GM04503 (cell line): ENCODE measurements at places on chromosomes 3 and 15.

DNA sequence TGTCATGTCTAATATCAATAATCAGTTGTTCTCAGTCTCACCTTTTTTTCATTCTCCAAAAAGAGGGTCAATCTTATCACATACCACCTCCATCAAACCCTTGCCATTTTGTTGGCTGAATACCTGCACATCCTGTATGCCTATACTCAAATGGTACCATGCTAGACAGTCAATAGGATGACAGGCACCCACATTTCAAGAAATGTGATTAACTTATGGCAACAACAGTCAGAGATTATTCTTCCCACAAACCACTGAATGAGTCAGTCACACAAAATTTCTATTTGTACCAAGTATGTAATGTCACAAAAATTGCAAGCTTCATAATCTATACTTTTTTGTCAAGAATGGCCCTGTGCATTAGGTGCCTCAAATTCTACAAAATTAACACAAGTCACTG, 5.1 kb upstream of the SLC27A2 start:
- DNase-seq, result no peak

DNA sequence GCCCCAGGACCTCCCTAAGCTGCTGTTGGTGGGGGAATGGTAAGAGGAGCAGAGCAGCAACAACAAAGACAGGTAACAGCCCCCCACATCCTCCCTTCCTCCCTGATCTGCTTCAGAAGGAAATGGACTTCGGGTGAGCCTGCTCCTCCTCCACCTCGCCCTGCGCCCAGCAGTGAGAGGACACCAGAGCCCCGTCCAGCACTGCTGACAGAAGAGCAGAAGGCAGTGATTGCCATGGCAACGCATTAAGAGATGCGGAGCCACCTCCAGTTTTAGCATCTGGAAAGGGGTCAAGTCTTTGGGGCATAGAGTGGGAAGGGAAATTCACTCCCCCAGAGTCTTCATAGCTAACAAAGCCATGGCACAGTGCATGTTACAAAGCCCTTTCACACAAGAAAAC, 77.6 kb upstream of the HRH1 start:
- no peak for DNase-seq

- no peak for DNase-seq
These were observed 154.2 kb upstream of the SMAD3 start for GRCh38 chr15:66911131-66911700.

DNA sequence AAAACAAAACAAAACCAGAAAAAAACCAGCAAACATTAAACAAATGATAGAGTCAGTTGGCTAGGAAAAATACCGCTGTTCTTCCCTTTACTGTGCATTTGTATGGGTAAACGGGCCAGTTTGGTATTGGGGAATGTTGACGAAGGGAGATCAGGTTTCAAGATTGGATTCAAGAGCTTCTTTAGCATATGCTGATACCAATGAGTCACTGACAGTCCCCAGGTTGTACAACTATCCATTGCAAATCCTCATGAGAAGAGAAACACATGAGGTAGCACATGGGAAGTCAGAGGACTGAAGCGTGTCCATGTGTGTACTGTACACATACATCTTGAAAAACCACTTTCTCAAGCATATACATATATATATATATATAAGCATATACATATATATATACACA, 25.6 kb downstream of the TIGIT start:
- DNase-seq, result peak; percentile 32

DNA sequence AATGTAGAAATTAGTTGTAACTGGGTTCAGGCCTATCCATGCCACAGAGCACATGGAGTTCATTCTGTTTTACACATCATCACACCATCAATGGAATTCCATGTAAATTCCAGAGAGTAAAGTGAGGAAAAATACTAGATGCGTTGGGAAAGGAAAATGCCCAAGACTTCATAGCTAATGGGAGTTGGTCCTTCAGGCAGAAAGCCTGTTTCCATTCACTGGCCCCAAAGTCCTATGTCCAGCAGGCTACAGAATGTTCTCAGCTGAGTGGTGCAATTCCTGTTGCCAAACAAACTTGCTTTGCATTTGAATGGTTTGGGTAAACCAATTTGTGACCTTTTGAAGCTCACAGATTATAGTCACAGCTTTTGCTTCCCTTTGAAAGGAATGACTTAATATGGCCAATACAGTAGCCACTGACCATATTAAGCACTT, 164.6 kb upstream of the PFN2 start:
- peak; percentile 35 for DNase-seq

DNA sequence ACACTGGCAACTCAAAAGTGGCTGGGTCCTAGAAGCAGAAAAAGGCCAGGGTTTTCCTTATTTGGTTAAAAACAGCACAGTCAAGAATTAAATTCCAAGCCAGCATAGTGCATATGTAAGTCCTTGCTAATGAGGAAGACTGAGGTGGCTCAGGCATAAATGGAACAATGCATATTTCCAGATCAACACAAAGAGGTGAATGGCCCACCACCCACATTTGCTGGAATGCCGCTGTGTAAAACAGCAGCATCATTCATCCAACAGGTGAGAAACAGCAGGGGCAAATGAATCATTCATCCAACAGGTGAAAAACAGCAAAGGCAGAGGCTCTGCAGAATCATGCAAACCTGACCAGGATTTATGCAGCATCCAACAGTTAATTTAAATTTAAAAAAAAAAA, 32.9 kb downstream of the GPR176 start:
- no peak for DNase-seq

DNA sequence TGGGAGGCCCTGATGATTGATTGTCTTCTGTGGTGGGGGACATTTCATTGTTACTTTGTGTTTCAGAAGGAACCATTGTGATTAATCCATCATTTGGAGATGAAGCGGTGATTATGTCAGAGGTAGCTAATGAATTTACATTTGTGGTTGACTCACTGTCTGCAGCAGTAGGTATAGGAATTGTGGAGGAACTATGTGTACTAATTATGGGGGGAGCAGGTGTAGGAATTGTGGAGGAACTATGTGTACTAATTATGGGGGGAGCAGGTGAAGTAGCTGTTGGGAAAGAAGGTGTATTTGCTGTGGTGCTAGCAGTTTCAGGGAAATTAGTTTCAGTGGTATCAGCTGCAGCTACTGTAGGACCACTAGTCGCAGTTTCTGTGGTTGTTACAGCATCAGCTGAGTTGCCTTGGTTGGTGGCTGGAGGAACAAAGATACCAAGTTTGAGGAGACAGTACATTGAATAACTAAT, 6.9 kb downstream of the MUC13 start:
- no peak for DNase-seq

DNA sequence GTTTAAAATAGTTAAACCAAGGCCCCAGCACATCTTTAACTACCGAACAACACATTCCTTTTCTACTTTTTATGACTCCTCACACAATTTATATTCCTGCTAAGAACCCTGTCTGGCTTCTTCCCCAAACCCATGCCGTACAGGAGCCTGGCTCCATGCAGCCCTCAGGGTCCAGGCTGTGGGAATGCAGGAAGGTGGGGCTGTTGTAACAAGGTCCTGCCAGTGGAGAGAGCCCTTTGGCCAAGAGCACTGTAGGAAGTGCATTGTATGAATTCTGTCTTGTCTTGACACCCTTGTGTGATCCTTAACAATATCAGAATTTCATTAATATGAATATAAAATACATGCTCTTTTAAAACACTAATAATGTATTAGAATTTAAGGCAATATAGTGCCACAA, 563.8 kb downstream of the TBL1XR1 start:
- DNase-seq, result no peak

DNA sequence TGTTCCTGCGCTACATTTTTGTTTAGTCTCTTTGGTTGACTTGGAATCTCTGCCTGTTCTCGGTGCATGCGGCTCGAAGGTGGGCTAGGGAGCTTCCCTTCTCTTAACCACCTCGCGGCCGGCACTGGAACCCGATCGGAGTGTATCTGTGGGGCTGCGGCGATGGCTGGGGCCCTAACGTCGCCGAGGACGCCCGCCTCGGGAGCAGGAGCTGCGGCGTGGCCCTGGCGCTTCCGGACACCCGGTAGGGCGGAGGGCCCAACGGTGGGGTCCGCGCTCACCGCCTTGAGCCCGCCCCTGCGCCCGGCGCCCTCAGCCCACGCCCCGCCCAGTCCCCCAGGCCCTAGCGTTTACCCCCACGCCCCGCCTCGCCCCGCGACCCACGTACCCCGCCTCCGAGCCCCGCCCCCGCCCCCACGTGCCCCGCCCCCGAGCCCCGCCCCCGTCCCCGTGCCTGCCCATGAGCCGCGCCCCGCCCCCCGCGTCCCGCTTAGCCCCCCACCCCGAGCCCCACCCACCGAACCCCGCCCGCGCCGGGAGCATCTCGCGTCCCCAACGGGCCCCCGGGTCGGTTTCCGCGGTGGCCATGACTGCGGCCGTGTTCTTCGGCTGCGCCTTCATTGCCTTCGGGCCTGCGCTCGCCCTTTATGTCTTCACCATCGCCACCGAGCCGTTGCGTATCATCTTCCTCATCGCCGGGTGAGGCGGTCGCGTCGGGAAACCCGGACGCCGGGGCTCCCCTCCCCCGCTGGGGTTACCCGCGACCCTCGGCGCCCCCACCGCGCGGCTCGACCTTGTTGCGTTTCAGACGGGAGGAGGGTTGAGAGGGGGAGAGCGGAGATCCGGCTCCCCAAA, at the start of gene APH1B:
TSS of gene APH1B (plus strand) at position 568 of the 855 bp plus-strand sequence. CDS start at position 587, 19 bp downstream.
- no peak for DNase-seq

DNA sequence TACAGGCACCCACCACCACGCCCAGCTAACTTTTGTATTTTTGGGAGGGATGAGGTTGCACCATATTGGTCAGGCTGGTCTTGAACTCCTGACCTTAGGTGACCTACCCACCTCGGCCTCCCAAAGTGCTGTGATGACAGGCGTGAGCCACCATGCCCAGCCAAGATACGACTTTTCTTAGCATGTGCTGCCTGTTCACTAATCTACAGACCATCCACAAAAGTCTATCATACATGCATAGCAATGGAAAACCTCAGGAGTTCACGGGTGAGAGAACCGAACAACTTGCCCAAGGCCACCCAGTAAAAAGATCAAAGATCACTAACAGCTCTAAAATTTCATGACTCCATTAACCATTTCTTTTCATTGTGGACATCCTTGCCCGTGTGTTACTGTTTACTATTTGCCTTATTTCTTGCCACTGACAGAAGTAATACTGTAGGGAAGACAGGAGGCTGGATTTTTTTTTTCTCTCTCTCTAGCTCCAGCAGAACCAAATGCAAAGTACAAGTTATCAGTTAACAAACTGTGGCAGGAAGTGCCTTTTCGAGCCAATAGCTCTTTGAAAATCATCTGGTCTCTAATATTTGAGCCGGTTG, 92.3 kb downstream of the FOXP1 start:
- DNase-seq, result no peak

GRCh38 chr15:85086855-85087254, 105.2 kb downstream of the PDE8A start:
- DNase-seq, result no peak

DNA sequence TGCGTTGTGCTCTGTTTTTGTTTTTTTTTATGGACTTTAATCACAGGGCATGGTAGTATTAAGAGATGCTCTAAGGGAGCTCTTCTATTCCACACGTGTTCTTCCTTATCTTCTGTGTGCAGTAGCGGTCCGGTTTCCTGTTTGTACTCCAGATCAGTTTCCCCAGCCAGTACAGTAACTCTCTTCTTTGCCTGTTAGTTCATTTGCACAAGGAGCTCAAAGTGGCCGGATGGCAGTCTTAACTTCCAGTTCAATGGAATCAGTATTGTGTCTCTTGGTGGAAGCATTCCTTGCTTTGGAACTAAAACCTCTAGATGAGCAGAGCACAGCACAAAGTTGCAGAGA, 122.0 kb downstream of the KLF13 start:
- no peak for DNase-seq

- no peak for DNase-seq
These were observed 107.0 kb downstream of the RPLP1 start for GRCh38 chr15:69559440-69560190.

GRCh38 chr15:89616228-89616627, 39.0 kb downstream of the KIF7 start:
- DNase-seq, result no peak

GRCh38 chr3:113105966-113106660, 105.2 kb upstream of the BOC start:
- no peak for DNase-seq

- no peak for DNase-seq
These were observed 25.7 kb downstream of the KLF13 start for GRCh38 chr15:31352339-31352751.

- DNase-seq, result no peak
These were observed 272.3 kb upstream of the ROBO1 start for GRCh38 chr3:80040067-80040466.

DNA sequence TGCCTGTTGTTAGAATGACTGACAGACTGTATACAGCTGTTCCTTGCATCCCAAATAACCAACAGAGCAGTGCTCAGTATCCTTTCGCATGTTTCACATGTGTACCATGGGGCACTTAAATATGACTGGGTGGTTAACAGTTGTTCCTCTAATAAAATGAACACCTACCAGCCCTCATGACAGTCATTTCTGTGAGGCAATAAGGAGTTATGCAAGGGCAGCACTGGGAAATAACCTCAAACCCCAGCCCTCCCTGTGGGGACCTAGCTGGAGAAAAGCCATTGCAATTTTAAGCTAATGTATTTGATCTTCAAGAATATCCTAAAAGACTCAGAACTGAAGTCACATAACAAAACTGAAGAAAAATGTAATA, 7.3 kb downstream of the RFT1 start:
- DNase-seq, result no peak

- no peak for DNase-seq
These were observed 14.9 kb upstream of the ZNF662 start for GRCh38 chr3:42891042-42891441.

- DNase-seq, result no peak
These were observed 665 bp downstream of the GLB1 start for GRCh38 chr3:33096093-33096868.

DNA sequence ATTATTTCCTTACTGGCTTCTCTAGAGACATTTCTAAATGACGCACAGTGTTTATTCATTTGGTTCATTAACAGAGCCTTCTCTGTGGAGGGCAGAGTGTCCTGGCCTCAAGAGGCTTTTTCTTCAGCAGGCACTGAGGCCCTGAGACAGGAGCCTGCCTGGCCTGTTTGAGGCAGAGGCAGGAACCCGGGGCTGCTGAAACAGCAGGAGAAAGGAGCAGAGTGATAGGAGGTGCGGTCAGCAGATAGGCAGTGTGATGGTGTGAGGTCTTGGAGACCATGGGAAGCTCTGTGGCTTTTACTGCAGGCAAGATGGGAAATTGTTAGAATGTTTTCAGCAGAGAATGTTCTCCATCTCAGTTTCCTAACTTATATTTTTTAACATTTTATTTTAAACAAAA, 358.2 kb downstream of the FEZF2 start:
- DNase-seq, result no peak

- no peak for DNase-seq
These were observed 10.9 kb upstream of the RTP1 start for GRCh38 chr3:187186375-187186774.

- DNase-seq, result no peak
These were observed 65.6 kb downstream of the PLSCR2 start for GRCh38 chr3:146403792-146404191.

- peak; percentile 35 for DNase-seq
These were observed 36.9 kb upstream of the HERC1 start for GRCh38 chr15:63870487-63871209.
